Activated CD4-positive, alpha-beta T cell treated with anti-CD3 and anti-CD28 coated beads, Interleukin-2, amount 50 U/mL, for 1 hour (primary cell): ENCODE measurements at places on chromosomes 4 and X.

- DNase-seq = no peak
These were observed 83.3 kb downstream of the SLC7A11 start for GRCh38 chr4:138158746-138159297.

DNA sequence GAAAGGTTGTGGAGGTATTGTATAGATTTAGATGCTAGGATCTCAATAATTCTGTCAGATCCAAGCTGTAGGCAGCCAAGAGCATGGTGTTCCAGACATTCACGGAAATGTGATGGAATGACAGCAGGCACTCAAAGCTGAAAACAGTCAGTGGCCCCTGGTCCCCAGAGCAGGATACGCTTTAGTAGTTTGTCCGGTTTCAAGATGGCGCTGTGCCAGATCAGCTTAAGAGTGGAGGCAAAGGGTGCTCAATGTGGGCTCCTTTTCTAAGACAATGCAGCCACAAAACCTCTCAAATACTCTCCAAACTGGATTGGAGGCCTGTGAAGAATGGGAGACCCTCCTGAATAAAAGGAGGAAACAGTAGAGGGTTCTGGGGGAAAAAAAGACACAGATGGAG is 291.2 kb upstream of the HS3ST1 start:
- DNase-seq = no peak

- no peak for DNase-seq
These were observed 12.1 kb downstream of the FRG2 start for GRCh38 chr4:190014771-190015537.

DNA sequence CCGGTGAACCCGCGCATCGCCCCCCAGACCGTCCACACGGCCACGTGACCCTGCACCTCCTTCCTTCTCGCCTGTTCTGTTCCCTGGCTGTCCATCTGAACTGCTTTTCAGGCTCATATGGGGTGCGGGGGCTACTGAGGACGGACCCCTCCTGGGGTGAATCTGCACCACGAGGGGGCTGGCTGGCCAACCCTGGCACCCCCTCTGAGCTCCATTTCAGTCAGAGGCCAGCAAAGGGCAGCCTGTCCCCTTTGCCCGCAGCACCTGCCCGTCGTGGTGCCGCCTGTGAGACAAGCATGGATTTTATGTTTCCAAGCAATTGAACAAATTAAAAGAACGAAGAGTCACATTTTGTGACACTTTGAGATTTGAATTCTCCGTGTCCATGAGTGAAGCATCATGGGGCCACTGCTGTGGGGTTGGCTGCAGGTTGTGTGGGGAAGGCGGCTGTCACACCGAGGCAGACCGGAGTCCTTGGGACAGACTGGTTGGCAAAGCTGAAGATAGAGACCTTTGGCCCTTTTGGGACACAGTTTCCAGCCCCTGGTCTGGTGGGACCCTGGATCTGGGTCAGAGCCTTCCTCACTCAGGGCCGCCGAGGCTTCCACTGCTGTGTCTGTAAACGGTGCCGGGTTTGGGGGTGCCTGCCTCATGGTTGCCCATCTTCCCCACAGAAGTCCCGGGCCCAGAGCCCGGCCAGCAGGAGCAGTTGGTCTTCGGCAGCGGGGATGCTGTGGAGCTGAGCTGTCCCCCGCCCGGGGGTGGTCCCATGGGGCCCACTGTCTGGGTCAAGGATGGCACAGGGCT is 5.7 kb downstream of the FGFR3 start:
- no peak for DNase-seq

GRCh38 chr4:41660352-41660751 is 88.2 kb downstream of the PHOX2B start:
- no peak for DNase-seq

DNA sequence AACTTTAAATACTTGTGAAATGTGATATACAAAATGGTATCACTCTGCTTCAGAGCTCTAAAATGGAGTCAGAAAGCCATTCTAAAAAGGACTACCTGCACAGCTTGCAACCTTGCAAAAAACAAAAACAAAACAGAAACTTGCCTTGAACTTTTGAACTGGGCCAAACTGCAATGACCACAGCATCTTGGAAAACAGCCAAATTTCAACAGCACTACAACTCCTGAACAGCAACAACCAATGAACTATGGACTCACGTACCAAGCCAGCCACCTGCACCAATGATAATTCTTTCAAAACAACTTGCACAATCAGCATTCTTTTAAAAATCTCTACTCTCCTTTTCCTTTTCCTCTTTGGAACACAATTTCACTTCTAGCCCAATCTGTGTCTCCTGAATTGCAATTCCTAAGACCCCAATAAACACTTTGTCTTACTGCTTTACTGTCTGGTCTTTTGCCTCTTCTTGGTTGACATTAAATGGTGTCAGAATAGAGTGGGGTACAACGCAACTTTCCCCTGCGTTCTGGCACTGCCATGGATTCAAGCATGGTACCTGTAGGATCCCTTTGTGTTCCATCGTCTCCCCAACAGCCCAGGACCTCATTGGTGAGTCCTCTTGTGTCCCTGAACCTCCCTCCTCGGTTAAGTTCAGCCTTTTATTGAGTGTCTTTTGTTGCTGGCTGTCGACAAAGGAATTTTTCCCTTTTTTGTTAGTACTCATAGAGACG is 35.7 kb upstream of the FMR1 start:
- DNase-seq = no peak

GRCh38 chr4:14853176-14853943 is 148.9 kb upstream of the CPEB2 start:
- no peak for DNase-seq

- DNase-seq = no peak
These were observed 85.5 kb downstream of the SNCA start for GRCh38 chr4:89751416-89751815.
